ENCODE measurements at places on chromosomes 7 and 10.

GRCh38 chr7:131011976-131012375 is 278.0 kb upstream of the KLF14 start:
- no peak for DNase-seq

DNA sequence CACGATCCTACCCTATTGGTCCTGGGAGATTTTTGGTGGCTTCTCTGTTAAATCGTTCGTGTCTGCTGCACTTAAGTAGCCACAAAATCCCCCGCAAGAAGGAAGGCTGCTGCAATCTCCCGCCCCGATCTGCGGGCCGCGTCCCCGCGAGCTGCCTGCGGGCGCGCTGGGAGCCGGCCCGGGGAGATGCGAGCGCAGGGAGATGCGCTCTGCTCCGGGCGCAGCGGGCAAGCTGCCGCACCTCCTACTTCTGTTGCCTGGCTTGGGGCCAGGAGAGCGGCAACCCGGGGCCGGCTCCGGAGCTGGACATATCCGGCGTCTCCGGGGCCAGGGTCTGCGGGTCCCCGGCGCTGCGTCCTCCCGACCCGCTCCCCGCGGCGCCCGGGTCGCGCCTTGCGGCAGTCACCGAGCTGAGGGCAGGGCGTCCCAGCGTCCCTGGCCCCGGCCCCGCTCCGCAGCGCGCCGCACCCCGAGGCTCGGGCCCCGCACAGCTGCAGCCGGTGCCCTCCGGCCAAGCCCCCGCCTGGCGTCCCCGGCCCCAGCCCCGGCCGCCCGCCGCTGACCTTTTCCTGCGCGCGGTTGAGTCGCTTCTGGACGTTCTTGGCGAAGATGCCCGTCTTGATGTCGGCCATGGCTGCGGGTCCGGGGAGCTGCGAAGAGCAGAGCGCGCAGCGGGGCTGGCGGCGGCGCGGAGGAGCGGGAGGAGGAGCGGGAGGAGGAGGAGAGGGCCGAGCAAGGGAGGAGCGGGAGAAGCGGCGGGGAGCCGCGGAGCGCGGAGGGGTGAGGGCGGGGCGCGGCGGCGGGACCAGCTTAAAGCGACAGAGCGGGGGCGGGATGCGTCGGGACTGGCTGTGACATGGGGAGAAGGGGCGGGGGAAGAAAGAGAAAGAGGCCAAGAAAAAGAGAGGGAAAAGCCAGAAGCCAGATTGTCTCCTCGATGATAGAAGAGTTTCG is at the start of gene AMPH:
TSS of gene AMPH (minus strand) at position 654 of the 954 bp plus-strand sequence. CDS start at position 632, 22 bp downstream.
- DNase-seq, result peak; percentile 29

DNA sequence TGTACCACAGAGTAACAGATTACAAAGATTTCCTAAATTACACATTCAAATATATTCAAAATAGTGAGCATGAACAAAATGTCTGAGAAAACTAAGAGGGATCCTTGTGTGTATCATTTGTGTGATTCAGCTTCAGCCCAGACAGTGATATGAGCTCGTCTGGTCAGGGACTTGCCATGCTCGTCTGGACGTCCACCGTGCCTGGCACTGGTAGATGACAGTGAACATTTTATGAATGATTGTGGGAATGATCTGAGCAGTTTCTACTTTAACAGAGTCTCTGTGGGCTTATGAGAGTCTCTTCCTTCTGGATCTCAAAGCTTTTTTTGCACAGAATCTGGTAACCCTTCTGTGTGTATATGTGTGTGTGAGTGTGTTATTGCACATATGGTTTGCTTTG is 34.2 kb upstream of the ANKRD2 start:
- no peak for DNase-seq

DNA sequence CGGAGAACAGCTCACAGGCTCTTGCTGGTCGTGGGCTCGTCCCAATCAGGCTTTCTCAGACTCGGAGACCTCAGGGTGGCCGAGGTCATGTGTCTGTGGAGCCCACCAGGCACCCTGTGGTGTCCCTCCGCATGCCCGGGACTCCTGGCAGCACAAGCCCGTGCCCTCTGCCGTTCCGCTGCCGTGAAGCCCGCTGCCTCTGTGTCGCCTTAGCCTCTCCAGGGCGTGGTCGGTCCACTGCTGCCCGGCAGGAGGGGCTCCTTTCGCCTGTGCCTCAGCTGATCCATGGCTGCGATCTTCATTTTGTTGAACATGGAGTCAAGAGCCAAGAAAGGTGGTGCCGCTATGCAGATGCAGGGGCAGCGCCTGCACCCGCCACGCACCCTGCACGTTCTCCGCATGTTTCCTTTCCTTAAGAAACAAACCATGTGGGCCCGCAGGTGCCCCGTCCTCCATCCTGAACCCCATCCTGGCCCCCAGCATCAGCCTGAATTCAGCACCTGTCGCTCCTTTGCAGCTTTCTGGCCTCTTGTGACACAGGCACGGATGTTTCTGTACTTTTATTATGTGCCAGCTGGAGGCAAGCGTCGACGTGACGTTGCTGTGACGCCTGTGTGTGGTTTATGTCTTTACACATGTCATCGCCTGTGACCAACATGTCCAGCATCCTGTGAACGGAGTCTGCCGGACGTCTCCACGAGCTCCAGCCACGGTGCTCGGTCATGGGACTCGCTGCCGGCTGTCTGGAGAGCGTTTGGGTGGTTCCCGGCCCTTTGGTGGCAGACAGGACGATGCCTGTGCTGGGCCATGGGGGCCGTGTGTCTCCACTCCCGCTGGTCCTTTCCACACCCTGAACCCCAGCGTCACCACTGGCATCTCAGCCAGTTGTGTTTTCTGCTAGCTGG is 69.9 kb downstream of the NKX6-2 start:
- no peak for DNase-seq

- DNase-seq, result no peak
Observed at GRCh38 chr10:26479766-26480492, 41.8 kb downstream of the APBB1IP start.

DNA sequence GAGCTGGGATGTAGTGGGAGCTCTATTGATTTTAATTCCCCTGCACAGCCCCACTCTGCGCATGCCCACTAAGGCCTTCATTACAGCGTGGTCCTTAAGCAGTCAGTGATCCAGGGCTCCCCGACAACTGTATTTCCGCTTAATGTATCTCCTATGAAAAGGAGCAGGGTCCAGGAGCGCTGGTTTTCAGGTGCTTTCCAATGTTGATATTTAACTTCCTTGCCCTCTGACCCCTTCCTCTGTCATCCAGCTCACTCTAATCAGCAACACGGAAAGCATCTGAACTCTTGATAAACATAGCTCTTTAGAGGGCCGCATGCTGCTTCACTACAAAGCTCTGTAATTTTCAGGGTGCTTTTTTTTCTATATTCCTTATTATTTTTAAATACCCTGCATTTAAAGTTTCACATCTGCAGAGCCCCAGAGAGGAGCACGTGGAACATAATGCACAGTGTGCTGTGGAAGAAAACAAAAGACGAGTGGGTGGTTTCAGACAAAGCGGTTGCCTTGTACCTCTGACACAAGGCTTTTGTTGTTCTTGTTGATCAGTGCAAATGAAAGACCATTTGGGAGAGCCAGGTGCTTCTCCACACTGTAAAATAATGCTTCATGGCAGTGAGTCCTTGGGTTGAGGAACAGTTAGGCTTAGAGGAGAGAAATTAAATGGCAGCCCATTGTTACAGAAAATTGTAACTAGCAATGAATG is 465.9 kb upstream of the CELF2 start:
- peak; percentile 5 for DNase-seq

- DNase-seq, result no peak
Observed at GRCh38 chr10:69088801-69089501, 1.0 kb downstream of the SRGN start.

- no peak for DNase-seq
Observed at GRCh38 chr10:72455889-72456595, 101.3 kb upstream of the DNAJB12 start.

DNA sequence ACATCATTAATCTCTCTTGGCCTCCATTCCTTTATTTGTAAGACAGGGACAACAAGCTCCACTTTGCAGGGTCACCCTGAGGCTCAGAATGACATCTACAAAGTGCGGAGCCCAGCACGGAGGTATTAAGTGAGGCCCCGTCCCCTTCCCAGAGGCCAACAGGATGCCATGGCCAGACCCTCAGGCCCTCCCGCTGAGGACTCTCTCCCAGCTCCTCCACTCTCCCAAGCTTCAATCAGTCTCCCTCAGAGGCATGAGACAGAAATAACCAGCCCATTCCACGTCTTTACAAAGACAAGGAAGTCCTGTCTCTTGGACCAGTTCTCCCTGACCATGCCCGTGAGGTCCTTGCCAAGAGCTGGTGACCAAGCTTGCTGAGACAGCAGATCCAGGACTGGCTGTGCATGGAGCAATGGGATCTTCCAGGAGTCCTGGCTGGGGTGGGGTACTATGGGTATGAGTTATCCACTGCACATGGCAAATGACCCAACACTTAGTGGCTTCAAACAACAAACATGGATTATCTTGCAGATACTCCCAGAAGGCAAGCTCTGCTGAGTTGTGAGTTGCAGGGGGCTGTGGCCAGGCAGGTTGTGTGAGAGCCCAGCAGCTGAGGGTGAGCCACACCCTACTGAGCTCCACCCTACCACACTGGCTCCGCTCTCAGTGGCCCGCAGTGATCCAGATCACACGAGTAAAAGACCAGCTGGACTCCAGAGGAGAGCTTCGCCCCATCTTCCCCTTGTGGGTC is 4.3 kb upstream of the PPIF start:
- no peak for DNase-seq

DNA sequence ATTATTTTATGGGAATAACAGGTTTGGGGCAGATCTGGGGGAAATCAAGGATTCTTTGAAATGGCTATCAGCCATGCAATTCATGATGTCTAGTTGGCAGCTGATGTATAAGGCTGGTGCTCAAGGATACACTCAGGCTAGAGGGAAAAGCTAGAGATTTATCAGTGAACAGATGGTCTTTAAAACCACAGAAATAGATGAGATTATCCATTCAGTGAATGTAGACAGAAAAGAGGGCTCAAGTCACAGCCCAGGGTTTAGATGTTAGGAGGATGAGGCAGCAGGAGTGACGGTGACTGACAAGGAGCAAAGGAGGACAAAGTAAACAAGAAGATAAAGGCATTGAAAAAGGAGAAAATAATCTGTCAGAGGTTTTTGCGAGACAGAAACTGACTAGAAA is 238.7 kb downstream of the CDK14 start:
- no peak for DNase-seq

DNA sequence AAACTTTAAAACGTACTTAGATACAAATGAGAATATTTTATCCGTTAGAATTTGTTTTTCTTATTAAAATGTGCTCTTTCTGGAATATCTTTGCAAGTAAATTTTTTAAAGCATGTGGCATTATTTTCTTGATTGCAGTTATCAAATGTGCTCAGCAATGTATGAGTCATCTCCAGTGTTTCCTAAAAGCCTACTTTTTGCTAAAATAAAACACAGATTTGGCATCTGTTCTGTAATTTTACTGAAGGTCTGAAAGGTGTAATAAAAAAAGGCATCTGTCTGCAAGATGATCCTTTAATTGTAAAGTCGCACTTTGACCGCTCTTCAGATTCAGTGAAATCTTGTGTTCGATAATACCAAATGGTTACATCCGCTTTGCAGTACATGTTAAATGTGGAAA is 3.4 kb downstream of the GNAT3 start:
- DNase-seq, result no peak

- no peak for DNase-seq
Observed at GRCh38 chr7:28157076-28157745, 23.4 kb downstream of the JAZF1 start.

DNA sequence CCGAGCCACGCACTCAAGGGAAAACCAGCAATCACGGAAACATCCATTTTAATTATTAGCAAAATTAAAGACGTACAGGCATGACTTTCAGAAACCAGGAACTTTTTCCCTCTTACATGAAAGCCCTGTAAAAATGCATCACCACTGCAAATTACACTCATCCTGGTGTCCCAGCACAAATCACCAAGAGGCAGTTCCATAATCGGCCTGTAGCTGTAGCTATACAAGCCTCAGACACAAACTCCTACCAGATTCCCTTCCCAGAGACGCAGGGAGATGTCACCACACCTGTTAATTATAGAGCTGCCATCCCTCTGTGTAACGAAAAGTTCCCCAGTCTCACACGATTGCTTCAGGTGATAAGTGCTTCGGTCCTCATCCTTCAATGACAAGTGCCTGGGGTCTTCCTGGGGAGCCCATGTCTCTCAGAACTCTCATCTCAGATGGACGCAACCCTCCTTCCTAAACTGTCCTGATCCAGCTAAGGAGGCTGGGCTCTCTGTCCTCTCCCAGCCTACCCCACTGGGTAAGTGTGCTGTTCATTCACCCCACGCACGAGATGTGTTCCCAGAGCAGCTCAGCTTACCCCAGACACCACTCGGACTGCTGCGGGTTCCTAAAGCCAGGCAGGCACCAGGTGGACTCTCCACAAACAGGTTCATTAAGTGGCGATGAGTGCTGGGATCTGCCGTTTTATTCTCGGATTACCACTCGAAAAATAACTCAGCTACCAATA is 5.9 kb downstream of the FGFR2 start:
- no peak for DNase-seq

DNA sequence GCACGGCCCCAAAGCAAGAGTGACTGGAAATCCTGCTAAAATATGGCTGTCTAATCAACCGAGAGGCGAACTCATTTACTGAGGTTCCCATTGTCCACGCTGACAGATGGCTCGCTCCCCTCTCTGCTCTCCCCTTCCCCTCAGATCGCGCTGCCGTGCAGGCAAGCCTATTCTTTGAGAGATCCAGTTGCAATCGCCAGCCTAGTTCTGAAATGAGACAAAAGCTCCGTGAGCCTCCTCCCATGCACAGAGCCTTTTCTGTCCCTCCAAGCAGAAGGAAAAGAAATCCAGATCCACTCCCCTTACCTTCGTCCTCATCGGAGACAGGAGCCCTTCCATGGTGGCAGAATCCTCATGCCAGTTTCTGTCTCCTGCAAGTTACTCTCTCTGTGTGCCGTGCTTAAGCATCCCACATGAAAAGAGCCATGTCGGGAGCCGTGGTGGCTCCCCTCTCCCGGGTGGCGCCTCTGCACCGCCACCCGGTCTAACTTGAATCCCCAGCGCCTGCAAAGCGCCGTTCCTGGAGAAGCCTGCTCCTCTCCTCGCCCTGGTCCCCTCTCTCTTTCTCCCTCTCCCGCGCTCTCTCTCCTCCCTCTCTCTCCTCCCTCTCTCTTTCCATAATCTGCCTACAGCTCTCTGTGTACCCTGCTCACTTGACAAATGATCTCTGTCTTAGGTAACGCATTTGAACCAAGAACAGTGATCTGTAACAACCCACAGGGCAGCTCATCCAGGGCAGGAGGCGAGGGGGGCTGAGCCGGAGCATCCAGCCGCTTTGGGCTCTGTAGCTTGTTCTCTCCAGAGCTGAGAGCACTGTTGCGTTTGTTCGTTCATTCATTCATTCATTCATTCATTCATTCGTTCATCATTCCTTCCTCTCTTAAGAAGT is 156.8 kb downstream of the FRMD4A start:
- DNase-seq, result peak; percentile 36

DNA sequence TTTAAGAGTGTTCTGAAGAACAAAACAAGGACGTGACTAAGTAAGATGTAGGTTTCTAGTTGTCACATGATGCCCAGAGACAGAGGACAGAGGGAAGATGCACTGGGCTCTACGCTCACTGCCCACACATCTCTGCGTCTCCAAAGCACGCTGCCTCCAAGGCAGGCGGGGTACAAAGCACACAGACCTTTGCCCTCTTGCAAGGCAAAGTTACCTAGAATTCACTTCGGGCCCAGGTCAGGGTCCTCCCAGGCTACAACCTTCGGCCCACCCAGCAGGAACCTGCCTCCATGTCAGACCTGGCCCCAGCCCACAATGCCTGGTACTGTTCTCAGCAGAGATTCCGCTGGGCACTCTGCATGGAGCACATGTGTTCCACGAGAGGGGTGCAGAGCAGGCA is 26.5 kb downstream of the GRB10 start:
- DNase-seq, result no peak
